ENCODE measurements at places on chromosomes 11 and 22.

DNA sequence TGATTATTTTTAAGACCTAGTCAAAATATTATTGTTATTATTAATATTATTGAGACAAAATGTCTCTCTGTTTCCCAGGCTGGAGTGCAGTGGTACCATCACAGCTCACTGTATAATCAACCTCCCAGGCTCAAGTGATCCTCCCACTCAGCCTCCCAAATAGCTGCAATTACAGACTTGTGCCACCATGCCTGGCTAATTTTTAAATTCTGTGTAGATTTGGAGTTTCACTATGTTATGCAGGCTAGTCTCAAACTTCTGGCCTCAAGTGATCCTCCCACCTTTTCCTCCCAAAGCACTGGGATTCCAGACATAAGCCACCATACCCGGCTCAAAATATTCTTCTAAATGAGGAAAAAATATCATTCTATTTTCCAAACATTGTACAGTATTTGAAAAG lies 37.0 kb downstream of the SLC36A4 start:
- DNase-seq = no peak

GRCh38 chr11:118305726-118306125 lies 1.2 kb downstream of the CD3E start:
- DNase-seq = no peak

- DNase-seq = no peak
Measured at GRCh38 chr11:36282926-36283325, 6.3 kb downstream of the COMMD9 start.

GRCh38 chr11:313787-314553 lies at the start of gene IFITM1:
TSS of gene IFITM1 (plus strand) at chr11:314040. CDS start at chr11:314171, 131 bp downstream.
- no peak for DNase-seq

DNA sequence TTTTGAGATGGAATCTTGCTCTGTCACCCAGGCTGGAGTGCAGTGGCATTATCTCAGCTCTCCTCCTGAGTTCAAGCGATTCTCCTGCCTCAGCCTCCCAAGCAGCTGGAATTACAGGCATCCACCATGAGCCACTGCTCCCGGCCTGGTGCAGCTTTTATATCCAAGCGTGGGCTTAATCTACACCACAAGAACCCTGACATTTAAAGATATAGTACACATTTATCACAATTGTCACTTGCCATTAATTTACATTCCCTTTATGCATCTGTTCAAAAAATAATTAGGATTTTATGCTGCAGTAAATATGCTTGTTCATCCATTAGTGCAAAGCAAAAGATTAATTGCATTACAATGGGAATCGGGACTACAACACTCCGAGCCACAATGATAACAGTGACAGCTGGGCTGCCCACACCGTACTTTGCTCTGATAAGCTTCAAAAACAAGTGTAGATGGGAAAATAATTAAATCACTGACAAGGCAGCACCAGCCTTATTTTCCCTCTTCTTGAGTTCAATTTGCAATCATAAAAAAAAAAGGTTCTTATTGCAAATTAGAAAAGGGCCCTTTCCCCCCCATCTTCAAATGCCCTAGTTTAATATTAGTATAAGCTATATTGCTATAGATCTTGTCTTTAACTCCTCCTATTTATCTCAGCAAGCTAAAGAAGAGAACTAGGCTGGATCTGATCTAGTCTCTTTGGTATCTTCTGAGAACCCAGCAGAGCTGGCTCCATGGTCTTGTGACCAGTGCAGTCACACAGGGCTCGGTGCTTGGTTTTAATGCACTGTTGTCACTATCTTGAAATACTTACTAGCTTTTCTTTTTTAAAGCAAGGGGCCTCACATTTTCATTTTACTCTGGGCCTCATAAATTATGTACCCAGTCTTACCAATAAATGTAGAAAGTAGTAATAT lies 206.2 kb upstream of the LRRC4C start:
- DNase-seq = no peak

- no peak for DNase-seq
Measured at GRCh38 chr11:17992916-17993315, 19.9 kb downstream of the SERGEF start.
